ENCODE measurements at places on chromosomes 7 and 10. TPM values are rescaled to one million over a fixed set of nuclear protein-coding genes. Genes with fewer than 3 reads are reported as not detected.

The PNLIPRP2 gene
- total RNA-seq: not detected

The LRRC18 gene
- total RNA-seq: not detected

The ANXA8L1 gene
- total RNA-seq: not detected

The FANK1 gene
- total RNA-seq: 12.4 TPM

The FOXL3 gene
- total RNA-seq: not detected

The CALD1 gene
- 684 TPM for total RNA-seq

The TMEM229A gene
- 0.07 TPM for total RNA-seq

Measured in smooth muscle cell of the pulmonary artery (primary cell).